Stomach (tissue), 19 donors: ENCODE measurements at places on chromosomes 7 and 10. TPM values are rescaled to one million over a fixed set of nuclear protein-coding genes. Genes with fewer than 3 reads are reported as not detected.

The CFAP69 gene
- total RNA-seq, result 16.3 TPM

GRCh38 chr7:1972744-1973143, 260.0 kb downstream of the MAD1L1 start:
- no peak for DNase-seq

- no peak for DNase-seq
Measured at GRCh38 chr7:108030516-108030915, 27.6 kb upstream of the LAMB1 start.

The CEP41 gene
- total RNA-seq, result 2.6 TPM

The GRID2IP gene
- total RNA-seq, result not detected

GRCh38 chr7:128226132-128226980, 14.7 kb upstream of the LEP start:
- no peak for DNase-seq

- no peak for DNase-seq
Measured at GRCh38 chr10:129894698-129895097, 69.4 kb downstream of the EBF3 start.

DNA sequence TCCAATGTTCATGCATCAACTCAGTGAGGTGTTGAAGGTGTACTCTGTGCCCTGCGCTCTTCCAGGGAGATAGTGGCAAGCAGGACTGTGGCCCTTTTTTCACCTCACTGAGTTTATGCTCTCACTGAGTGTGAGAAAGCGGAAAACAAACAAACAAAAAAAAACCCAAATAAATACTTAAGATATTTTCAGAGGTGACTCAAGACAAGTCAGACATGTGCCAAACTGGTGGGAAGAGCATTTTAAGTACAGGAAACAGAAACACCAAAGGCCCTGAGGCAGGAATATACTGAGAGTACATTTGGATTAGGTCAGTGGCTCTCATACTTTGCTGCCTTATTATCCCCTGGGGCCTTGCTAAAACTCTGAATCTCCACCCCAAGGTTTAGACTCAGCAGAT, 111.9 kb upstream of the IGFBP3 start:
- DNase-seq, result no peak

GRCh38 chr7:19520392-19520791, 188.4 kb downstream of the POLR1F start:
- no peak for DNase-seq

DNA sequence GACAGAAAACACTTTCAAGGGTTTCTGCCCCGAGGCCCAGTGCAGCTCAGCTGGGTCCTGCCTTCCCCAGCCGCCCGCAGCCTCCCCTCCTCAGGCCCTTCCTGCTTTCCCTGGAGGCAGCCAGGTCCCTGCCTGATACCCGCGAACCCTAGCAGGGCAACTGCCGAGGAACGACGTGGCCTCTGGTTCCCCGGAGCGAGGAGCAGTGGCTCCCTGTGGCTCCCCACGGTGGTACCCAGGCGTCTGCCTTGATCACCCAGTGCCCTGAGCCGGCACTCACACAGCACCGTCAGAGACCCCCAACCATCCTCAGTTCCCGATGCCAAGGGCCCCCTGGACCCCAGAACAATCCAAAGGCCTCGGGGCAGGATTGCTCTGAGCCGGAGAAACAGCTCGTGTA, 58.3 kb downstream of the CFAP46 start:
- no peak for DNase-seq

DNA sequence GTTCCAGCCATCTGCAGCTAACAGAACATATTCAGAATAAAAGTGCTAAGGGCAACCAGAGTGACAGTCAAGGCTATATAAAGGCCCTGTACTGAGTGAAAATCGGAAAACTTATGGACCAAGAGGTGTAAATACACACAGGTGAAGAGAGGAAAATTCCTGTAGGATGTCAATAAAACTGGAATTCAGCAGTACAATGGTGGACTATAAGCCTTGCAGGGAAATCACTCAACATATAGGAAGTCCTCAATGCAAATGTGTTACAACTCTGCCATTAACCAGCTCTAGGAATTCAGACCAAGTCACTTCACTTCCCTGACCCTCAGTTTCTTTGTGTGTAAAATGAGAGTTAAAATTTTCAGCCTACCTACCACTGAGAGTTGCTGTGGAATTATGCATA, 7.7 kb downstream of the USP6NL start:
- DNase-seq, result no peak

DNA sequence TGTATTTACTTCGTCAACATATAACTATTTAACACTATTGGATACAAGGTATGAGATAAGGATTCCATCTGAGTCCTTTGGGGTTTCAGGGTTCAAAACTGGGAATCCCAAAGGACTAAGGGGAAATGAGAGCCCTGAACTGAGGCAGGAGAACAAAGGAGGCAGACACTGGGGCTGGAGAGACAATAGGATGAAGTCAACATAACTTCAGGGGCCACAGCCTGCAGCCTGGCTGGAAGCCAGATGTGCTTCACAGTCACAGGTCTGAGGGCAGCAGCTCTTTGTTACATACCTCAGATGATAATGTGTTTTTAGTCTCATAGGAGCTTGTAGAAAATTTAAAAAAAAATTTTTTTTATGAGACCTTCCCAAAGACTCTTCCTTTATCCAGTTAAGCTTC, 73.3 kb downstream of the NRF1 start:
- no peak for DNase-seq

DNA sequence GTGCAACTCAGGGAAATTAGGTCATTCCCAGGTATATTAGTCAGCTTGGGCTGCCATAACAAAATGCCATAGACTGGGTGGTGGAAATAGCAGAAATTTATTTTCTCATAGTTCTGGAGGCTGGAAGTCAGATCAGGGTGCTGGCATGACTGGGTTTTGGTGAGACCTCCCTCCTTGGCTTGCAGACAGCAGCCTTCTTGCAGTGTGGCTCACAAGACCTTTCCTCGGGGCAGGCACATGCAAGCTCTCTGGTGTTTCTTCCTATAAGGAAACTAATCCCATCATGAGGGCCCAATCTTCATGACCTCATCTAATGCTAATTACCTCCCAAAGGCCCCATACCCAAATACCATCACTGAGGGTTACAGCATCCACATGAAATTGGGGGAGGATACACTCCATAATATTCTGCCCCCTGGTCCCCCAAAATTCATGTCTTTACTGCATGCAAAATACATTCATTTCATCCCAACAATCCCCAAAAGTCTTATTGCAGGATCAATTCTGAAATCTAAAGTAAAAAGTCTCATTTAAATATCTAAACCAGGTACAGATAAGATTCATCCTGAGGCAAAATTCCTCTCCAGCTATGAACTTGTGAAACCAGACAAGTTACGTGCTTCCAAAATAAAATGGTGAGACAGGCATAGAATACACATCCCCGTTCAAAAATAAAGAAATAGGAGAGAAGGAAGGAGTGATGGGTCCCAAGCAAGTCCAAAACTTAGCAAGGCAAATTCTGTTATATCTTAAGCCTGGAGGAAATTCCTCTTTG, 17.4 kb upstream of the CBLL1 start:
- no peak for DNase-seq

DNA sequence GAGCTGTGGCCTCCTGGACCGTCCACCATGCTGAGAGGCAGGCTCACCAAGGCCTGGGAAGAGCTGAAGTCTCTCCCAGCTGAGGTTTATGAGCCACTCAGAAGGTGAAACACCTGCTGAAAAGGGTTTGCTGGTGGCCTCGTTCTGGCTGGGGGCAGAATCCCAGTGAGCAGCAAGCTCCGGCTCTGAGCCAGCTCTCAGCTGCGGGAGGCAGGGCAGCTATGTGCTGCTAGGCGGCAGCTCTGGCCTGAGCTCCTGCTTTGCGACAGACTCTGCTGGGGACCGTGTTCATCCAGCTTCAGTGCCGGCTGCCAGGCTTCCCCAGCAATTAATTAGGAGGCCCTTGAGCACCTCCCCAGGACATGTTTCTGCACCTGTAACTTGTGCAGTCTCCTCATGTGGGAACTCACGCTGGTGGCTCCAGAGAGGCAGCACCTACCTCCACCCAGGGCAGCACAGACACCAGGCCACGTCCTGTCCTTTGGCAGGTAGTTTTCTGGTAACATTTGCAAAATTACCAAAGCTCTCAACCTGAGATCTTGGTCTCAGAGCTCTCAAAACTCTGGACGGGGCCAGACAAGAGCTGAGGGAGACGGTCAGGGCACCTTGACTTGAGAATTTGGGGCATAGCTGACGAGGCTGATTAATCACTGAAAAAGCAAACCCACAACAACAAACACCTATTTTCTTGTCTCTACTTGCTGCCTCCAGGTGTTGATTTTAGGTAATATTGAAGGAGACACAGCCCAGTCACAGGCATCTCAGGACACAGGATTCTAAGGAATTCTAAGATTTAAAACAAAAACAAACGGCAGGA, 185.0 kb downstream of the TCERG1L start:
- DNase-seq, result peak; percentile 59

DNA sequence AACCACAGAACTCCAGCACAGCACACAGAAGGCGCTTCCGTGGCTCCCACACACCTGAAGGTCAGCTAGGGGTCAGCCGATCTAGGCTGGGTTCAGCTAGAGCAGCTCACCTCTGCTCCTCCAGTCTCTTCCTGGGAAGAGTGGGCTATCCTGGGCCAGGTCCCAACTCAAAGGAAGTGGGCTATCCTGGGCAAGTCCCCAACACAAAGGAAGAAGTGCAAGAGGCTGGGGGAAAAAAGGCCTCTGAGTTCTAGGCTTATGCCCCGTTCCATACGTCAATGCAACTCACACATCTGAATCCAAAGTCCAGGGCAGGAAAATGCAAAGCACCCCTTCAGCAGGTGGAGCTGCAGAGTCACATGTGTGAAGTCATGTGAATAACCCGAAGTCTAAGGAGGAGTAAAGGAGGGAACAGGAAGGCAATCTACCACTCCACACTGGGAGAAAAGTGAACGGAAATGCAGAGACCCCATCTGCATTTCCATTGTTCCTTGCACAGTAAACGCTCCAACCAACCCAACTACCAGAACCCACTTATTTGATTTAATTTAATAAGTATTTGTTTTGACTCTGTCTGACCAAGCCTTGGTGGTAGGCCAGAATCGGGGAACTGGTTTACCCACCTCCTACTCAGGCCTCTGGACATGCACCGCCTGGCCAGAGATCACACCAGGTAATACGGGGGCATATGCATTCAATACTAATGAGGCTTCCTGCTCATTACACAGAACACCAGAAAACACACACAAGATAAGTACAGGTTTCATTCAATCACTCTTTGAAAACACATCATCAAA, 95.5 kb upstream of the RNF32 start:
- DNase-seq, result no peak

GRCh38 chr7:14698239-14698638, 204.3 kb downstream of the DGKB start:
- DNase-seq, result no peak

GRCh38 chr10:60237977-60238758, 151.5 kb downstream of the ANK3 start:
- DNase-seq, result peak; percentile 79

GRCh38 chr10:119283387-119283786, 76.0 kb downstream of the GRK5 start:
- no peak for DNase-seq

GRCh38 chr10:104255311-104255981, 754 bp downstream of the GSTO1 start:
- no peak for DNase-seq

The GALNT17 gene
- 0.89 TPM for total RNA-seq

The MYO3A gene
- 5.7 TPM for total RNA-seq

DNA sequence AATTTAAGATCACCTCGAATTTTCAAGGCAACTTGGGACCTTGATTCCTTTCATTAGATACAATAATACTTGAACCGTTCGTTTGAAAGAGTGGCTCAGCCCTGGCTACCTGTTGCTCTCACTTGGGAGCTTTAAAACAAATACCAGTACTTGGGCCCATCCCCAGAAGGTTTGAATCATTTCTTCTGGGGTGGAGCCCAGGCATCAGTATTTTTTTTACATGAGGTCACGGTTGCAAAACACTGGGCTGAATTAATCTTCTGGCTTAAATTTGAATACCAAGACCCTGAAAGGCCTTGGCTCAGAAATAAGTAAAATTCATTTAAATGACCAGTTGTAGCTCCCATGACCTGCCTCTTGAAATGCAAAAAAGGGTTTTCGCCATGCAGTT, 214.9 kb downstream of the CREB5 start:
- no peak for DNase-seq

GRCh38 chr7:35725280-35725680, 30.3 kb upstream of the HERPUD2 start:
- peak; percentile 67 for DNase-seq

DNA sequence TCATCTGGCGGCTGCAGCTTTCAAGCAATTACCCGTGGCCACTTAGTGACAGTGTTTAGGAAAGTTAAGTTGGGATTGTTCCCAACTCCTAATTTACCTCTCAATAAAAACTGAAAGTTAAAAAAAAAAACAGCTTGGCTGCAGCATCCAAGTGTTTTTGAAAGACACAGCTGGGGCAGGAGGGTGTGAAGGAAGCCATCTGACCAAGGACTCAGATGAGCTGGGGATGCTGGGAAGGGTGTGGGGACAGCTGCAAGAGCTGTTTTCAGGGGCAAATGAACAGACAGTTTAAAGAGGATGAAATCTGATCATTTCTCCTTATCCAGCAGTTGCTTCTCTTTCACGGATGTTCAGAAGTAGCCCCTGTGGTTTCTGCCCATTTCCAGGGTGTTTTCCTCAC, 129.2 kb upstream of the CDCA7L start:
- no peak for DNase-seq

DNA sequence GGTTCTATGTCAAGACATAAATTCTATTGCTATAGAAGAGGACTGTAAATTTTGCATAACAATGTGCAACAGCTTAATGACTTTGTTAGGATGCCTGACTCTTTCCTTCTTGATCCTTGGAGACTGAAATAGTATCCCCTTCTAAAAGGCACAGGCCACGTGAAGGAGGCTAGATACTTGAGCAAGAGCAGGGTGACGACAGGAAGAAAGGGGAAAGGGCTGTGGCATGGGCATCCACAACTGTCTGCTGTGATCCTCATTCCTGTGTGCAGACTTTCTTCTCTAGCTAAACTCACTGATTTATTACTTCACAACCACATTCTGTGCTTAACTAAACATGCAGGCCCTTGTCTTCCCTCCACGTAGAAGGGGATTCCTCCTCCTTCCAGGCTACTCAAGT, 1111.8 kb upstream of the C7orf33 start:
- no peak for DNase-seq

The SLIT1 gene
- total RNA-seq, result 1.0 TPM

The ANKRD1 gene
- total RNA-seq, result not detected

DNA sequence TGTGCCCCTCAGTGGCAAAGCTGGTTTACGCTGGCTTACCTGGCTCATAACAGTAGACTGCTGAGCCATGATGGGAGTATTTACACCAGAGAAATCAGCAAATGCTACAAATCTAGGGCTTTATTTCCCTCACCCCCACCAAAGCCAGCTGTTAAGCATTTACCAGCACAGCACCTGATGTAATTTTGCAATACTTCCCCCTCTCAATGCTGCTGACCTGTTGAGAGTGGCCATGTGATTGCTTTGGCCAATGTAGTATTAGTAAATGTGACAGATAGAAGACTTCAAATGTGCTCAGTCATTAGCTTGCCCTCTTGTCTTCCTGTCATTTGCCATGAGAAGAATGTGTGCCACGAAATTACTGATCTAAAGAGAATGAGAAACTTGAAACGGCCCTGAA, 46.6 kb downstream of the HERPUD2 start:
- DNase-seq, result no peak

DNA sequence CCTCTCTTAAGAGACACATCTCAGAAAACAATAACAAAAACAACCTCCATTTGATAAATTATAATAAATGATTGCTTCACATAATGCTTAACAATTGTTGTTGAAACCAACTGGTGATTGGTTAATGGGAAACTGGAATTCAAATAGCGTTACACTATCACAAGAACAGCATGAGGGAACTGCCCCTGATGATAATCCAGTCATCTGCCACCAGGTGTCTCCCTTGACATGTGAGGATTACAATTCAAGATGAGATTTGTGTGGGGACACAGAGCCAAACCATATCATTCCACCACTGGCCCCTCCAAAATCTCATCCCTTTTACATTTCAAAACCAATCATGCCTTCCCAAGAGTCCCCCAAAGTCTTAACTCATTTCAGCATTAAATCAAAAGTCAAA, 375.9 kb downstream of the BMPER start:
- no peak for DNase-seq
